ENCODE measurements at places on chromosomes 12 and 14.

GRCh38 chr12:114921781-114922180 lies 237.8 kb upstream of the TBX3 start:
- no peak for DNase-seq

GRCh38 chr12:45973526-45973925 lies 16.8 kb downstream of the SCAF11 start:
- DNase-seq: no peak

DNA sequence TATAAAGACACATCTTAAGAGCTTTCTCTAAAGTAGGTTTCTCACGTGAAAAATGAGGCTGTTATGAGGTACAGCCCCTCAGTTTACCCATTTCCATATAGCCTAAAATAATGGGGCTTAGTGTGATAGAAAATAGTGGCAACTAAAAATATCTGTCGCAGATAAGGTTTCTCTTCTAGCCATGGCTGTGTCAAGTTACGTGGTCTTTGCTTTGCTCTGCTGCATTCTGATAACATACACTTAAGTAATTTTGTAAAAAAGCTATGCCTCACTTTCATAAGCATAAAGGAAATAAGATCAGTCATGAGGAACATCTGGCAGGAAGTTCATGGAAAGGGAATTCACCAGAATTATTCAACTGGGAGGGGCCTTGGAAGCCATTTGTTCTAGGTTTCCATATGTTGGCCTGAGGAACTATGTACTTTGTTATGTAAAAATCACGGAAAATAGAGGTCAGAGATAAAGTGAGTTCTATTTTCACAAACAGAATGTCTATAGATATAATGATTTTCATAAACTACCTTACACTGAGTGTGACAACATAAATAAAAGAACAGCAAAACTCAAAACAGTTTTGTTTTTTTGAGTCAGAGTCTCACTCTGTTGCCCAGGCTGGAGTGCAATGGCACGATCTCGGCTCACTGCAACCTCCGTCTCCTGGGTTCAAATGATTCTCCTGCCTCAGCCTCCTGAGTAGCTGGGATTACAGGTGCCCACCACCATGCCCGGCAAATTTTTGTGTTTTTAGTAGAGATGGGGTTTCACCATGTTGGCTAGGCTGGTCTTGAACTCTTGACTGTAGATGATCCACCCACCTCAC lies 195.6 kb upstream of the KRR1 start:
- no peak for DNase-seq

- no peak for DNase-seq
These were observed 6.0 kb upstream of the AMN start for GRCh38 chr14:102916347-102917055.

DNA sequence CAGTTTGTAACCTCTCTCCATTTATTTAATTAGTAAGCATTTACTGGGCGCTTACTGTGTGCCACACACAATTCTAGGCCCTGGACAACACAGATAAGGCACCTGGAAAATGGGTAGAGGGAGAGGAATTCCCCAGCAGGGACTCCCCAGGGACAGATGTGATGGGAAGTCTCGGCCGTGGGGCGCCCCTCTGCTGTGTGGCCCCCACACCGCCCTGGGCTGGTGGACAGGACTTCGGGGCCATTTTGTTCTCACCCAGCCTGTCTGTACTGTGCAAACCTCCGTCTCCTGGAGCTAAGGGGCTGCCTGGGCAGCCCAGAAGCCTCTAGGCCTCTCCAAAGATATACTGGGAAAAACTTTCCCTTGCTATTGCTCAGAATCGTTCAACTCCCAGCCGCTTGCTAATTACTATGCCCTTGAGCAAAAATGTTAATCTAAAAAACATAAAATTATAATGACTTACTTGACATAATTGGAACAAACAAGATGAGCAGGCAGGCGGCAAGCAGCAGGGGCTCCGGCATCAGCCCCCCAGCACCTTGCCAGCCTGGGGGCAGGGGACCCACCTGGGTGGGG lies 64.4 kb upstream of the NCOR2 start:
- DNase-seq: no peak

DNA sequence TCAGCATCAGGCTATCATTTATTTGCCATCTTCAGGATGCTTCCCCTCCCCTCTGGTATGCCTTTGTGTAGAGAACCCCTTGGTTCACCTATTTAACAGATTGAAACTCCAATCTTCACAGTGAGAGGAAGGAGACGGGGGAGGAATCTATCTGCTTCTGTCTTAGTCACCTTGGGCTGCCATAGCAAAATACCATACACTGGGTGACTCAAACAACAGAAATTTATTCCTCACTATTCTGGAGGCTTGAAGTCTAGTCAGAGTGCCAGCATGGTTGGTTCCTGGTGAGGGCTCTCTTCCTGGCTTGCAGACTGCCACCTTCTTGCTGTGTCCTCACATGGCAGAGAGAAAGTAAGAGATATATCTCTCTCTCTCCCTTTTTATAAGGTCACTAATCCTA lies 13.5 kb upstream of the EML1 start:
- no peak for DNase-seq

DNA sequence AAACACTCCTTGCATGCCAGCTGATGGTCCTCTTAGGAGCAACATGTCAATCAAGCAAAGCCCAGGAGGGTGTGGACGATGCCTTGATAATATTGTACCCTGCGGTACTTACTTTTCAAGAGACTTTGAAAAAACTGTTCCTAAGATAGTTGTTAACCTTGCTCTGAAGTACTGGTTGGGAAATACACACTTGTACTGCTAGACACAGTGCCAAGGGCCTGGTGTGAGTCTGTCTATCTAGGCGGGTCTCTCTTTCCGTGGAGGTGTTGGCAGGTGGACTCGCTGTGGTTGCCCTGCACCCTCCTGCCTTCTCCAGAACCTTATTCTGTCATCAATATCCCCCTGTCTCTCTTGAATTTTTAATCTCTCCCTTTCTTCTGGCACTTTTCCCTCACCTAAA lies 189.4 kb downstream of the NRXN3 start:
- DNase-seq: no peak

GRCh38 chr12:122081697-122082221 lies 3.2 kb downstream of the MLXIP start:
- no peak for DNase-seq

DNA sequence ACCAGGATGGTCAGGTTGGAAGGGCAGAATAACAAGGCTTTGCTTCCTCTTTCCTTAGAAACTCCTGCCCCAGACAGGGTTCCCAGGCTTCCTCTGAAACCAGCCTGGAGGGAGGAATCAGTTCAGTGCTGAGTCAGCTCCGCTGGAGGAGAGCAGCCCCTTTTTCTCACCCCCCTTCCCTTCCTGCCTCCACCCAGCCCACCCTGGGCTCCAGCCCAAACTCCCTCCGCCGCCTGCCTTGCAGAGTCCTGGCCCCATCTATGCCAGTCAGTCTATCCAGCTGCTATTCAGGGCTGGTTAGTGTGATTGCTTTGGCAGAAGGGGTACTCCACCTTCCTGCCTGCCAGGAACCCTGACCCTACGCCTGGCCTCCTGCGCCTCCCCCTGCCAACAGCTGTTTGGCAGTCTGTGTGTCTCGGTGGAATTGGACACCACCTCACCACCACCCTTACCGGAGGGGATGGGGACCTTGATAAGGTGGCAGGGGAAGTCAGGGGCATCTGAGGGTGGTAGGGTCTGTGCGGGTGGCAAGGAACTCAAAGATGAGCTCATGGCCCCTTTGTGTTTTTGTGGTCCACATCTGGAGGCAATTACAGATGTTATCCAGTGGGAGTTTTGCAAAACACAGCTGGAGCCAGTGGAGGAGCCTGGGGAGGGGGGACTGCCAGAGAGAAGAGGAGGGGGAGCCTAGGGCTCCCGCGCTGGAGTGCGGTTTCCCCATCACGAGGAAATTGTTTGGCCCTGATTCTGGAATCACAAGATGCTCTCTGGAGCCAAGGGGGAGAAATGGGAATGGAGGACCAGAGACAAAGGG lies 12.2 kb downstream of the MMP14 start:
- DNase-seq: peak; percentile 13

GRCh38 chr14:45135156-45135555 lies 574 bp upstream of the FANCM start:
- no peak for DNase-seq

DNA sequence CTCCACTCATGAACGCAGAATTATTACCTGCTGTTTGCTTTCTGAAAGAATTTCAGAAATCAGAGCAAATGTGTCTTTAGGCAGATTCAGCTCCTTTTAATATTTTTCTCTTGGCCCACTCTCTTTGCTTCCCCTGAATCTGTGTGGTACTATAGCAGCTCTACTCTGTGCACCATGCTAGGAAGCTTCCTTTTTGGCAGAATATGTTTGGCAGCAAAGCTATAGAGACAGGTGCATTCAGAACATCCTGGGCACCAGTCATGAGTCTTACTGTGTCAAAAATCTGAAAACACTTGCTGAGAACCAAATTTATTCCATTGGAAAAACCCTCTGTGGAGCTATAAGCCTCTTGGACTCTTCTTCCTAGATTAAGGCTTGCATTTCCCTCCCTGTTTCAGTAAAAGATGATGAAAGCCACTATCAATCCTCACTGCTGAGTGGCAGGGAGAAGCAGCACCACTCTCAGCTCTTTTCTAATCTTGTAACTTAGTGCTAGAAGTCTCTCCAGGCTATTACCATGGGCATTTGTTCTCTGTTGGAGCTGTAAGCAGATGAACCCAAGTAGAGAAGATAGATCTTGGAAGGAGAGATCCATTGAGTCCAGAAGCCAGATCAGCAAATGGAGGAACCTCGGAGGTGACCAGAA lies 18.2 kb downstream of the CIPC start:
- DNase-seq: no peak

GRCh38 chr14:97456958-97457357 lies 659.8 kb downstream of the VRK1 start:
- no peak for DNase-seq

GRCh38 chr14:85701763-85702162 lies 171.8 kb downstream of the FLRT2 start:
- DNase-seq: no peak

Data from NCI-H1105 (cell line).